ENCODE measurements at places on chromosomes 1 and 21.

- DNase-seq: no peak
These were observed 180.3 kb downstream of the DISC1 start for GRCh38 chr1:231806623-231807495.

DNA sequence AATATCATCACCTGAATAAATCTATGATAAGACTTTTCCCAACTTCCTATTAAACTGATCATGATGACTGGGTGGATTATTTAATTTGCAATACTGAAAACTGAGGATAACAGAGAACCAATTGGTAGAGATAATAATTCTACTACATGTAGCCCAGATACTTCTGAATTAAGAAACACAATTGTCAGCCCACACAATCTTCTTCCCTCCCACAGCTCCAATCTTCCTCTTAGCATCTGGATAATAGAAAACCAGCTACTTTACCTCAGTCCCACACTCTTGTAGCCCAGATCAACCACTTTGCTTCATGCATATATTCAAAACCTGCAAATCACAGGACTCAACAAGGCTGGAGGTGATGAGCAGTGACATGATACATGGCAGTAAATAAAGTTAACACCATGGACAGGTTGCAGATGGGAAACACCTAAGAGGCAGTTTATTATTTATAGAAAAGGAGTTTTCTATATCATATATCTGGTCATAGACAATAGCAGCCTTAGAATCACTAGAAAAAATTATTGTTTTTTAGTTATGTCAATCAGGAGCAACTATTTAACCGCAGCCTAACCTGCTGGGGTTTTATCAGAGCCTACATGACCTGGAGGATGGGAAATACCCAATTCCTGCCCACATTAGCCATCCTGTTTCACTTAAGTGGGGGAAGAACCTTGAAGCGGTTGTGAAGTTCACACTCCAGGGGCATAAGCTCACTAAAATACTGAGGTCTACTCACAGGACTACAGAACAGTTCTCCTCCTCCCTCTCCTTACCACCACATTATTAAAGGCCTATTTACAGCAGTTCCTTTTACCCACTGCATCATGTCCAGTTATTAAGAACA lies 16.7 kb downstream of the FRRS1 start:
- no peak for DNase-seq

DNA sequence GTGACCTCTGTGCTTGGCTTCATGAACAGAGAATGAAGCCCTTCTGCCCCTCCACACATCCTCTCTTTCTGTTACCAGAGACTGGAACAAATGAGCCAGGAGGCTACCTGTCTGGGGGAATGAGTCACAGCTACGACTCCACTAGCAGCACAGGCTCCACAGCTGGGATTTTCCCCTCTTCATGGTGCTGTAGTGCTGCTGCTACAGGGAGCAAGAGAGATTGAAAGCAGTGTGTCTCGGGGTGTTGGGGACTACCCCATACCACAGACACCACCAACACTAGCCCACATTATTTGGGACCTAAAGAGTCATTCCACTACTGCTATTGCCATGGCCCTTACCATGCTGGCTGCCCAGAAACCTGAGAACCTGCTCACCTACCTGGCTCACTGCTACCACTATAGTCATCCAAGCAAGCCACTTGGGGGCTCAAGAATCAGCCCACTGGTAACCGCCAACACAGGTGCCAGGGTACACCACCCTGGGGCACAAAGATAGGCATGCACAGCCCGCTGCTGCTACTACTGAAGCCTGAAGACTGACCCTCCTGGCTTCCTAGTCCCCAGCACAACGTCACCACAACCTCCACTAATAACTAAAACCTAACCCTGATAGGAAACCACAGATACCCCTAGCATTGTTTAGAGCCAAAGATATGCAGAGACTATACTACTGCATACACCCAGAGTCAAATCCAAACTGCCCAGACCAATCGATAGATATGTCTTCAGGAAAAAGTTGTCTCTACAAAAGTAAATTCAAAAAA lies 17.7 kb downstream of the CD1E start:
- no peak for DNase-seq

- no peak for DNase-seq
These were observed 20.9 kb upstream of the PLEKHG5 start for GRCh38 chr1:6512245-6512907.

GRCh38 chr1:234531151-234531635 lies 52.2 kb upstream of the TARBP1 start:
- no peak for DNase-seq

- no peak for DNase-seq
These were observed 18.2 kb downstream of the DNALI1 start for GRCh38 chr1:37574834-37575480.

DNA sequence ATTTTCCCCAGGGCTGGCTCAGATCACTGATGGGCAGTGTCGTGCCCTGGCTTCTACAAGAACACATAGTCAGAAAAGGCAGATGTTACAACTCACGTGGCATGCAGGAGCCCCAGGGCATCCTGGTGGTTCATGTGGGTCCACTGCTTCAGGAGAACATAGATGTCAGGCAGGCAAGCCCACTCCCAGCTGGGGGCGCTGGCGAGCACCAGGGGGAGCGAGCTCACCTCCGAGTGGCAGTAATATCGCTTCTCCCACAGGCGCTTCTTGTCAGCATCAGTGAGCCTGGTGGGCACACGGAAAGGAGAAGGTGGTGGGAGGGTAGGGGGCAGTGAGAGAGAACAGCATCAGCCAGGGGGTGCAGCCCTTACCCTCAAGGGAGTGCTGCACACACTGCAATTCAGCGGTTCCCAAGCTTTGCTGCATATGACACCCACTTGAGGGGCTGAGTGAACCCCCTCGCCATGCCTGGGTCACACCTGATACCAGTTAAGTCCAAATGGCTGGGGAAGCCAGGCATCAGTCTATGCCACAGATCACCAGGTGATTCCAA lies 34.3 kb upstream of the PPP1R15B start:
- DNase-seq: peak; percentile 24

- DNase-seq: no peak
These were observed 4.4 kb downstream of the KRTAP26-1 start for GRCh38 chr21:30315701-30316100.

GRCh38 chr1:93338387-93339146 lies 7.1 kb upstream of the DR1 start:
- no peak for DNase-seq

DNA sequence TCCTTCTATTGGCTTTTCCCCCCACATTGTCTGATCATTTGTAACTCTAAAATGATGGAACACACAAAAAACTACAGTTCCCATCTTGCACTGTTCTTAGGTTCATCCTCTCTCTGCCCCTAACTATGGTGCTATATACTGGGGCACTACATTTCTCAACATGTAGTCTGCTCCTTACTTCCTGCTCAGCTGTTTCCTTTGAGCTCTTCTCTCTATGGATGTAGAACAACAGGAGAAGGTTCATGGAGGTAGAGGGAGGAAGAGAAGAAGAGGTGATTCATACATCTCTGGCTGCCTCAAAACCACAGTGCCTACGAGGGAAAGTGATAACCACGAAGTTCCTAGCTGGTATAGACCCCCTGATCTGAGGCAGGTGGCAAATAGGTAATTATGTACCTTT lies 7.0 kb upstream of the C1orf146 start:
- no peak for DNase-seq

- no peak for DNase-seq
These were observed 214.4 kb downstream of the BARHL2 start for GRCh38 chr1:90502696-90503095.

DNA sequence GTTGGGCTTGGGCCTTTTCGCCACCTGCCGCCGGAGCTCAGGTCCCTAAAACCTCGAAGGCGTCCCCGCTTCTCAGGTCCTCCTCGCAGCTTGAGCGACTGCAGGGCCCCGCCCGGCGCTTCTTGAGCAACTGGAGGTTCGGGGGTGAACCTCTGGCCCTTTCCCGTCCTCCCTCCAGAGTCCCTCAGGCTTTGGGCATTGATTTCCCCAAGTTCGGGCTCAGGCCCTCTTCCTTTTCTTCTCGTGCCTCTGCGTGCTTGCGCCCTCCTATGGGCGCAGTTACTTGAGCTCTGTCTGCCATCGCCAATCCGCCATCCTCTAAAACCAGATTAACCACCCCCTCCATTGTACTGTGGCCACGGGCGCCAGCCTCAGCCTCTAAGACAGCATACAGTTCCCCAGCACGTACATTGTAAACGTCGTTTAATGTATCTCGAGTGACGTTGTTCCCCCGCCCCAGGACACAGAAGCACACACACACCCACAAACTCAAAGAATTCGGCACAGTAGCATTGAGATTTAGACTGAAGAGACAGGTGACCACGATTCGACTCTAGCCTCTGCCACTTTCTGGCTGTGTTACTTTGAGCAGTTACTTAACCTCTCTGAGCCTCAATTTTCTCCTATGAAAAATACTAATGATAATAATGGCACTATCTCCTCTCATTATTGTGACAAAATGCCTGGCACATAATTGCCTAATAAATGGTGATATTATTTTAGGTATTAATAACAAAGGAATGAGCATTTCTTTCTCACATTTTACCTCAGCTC lies 22.6 kb downstream of the BTG2 start:
- DNase-seq: peak; percentile 56

- DNase-seq: no peak
These were observed 221.3 kb upstream of the AJAP1 start for GRCh38 chr1:4433075-4433474.
